ENCODE measurements at places on chromosomes 1 and 21.

DNA sequence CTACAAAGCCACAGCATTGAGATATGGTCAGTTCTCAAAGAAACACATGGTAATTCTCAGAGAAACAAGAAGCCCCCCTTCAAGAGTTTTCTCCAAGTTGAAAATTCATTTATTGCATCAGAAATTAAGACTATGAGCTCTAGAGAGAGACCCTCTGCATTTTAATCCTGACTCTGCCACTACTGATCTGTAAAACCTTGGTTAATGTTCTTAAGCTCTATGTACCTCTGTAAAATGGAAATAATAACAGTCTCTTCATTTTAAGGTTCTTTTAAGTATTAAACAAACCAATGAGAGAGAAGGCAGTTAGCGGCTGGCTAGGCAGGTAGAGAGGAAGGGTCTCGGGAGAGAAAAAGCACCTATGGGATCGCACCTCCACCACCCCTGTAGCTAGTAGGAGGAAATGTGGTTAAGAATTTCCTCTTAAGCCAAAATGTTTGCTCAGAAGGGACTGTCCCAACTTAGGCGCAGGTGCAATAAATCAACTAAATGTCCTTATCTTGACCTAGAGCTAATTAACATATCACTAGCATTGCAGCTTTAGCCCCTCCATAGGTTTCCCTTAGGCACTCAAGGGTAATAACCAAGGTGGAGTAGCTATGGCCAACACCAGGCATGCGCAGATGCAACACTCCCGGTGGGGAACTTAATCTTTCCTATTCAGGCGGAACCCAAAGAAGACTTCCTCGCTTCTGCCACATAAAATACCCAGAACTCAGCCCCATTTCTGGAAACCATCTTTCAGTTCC is 1685.4 kb downstream of the MRPL39 start:
- no peak for DNase-seq

- DNase-seq = peak; percentile 36
Observed at GRCh38 chr1:23904748-23905357, 8.3 kb downstream of the CNR2 start.

DNA sequence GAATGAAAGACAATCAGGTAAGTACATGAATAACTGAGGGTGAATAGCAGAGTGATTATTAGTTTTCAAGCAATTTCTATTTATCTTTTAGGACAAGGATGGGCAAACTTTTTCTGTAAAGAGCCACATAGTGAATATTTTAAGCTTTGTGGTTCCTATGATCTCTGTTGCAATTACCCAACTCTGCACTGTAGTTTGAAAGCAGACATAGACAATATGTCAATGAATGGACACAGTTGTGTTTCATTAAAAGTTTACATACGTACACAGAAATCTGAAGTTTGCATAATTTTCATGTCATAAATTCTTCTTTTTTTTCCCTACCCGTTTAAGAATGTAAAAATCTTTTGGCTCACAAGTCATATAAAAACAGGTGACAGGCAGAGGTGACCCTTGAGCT is 71.4 kb downstream of the ZNF281 start:
- no peak for DNase-seq

GRCh38 chr1:56418151-56418631 is 161.2 kb downstream of the PLPP3 start:
- DNase-seq = no peak

GRCh38 chr1:57063406-57064125 is 97.8 kb upstream of the C8B start:
- DNase-seq = no peak

- no peak for DNase-seq
Observed at GRCh38 chr1:110455151-110455550, 4.2 kb downstream of the PROK1 start.

GRCh38 chr1:221228594-221228993 is 349.4 kb downstream of the HLX start:
- DNase-seq = no peak

GRCh38 chr1:216462066-216462775 is 39.0 kb upstream of the USH2A start:
- DNase-seq = no peak

DNA sequence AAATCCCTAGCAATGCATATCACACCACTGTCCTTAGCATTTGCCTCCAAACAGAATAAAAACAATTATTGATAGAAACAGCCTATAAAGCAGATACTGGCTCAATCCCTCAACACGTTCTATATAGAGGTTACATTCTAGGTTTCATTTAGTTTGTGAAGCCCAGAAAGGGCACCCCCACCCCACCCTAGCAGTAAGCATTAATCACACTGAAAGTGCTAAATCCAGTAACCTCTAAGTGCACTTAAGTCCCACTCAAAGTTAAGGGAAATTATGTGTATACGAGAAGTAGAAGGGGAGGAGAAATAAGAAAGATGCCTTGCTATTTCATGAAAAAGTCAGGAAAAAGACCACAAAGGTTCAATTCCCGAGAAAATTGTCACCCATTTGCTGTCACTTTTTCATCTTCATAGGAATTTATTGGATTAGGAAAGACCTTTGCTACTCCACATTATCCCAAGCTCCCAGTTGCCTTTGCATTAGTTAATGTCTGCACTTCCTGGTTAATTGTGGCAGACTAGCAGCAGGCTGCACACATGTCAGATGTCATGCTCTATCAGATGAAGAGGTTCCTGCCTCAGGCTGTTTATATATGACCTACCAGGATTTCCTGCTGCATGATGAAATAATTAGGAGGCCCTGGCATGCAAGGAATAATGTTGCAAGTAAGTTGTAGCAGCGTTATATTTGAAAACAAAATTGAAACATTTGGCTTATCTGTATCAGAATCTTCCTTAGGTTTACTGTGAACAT is 54.5 kb upstream of the LHX8 start:
- DNase-seq = no peak

DNA sequence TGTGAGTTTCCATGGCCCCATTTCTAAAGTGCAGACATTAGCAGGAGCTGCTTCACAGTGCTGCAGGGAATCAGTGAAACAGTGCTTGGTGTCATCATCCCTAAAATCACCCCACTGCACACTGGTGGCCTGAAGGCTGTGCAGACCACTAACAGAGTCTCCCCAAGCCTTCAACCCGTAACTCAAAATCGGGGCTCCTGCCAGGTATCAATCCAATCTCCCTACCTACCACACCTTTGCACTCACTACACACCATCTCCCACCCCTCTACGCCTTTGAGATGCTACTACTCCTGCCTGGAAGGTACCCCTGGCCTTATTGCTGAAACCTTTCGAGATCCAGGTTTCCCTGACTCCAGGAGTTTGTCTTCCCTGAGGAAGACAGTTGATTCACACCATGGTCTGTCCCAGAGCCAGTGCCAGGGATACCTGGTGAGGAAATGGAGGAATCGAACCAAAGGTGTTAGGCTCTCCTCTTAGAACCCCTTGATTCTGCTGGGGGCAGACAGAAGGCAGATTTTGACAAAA is 25.5 kb downstream of the SLC2A1 start:
- DNase-seq = no peak

GRCh38 chr1:238296371-238296770 is 405.6 kb upstream of the ZP4 start:
- DNase-seq = no peak

- DNase-seq = no peak
Observed at GRCh38 chr1:197065559-197065958, 1.5 kb downstream of the F13B start.

DNA sequence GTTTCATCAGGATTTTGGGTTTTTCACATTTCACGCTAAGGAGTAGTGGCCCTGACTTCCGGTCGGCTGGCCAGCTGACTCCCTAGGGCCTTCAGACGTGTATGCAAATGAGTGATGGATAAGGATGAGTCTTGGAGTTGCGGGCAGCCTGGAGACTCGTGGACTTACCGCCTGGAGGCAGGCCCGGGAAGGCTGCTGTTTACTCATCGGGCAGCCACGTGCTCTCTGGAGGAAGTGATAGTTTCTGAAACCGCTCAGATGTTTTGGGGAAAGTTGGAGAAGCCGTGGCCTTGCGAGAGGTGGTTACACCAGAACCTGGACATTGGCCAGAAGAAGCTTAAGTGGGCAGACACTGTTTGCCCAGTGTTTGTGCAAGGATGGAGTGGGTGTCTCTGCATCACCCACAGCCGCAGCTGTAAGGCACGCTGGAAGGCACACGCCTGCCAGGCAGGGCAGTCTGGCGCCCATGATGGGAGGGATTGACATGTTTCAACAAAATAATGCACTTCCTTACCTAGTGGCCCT is 23.1 kb upstream of the TNFRSF1B start:
- DNase-seq = peak; percentile 91

DNA sequence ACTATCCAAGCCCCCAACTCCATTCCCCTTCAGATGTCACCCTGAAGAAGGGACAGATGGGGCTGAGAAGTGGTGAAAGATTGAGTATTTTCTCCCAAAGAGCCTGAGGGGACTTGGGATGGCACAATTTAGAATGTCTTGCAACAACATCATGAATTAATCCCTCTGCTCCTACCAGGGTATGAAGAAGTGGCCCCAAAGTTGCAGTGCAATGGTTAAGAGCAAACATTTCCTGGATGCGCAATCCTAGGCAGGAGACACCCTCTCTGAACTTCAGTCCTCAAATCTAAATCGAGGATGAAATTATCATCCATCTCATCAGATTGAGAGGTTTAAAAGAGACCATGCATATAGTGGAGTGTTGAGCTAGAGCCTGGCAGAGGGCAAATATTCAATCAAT is 28.6 kb upstream of the CITED4 start:
- no peak for DNase-seq

- no peak for DNase-seq
Observed at GRCh38 chr1:159823406-159823805, 3.3 kb upstream of the SLAMF8 start.

DNA sequence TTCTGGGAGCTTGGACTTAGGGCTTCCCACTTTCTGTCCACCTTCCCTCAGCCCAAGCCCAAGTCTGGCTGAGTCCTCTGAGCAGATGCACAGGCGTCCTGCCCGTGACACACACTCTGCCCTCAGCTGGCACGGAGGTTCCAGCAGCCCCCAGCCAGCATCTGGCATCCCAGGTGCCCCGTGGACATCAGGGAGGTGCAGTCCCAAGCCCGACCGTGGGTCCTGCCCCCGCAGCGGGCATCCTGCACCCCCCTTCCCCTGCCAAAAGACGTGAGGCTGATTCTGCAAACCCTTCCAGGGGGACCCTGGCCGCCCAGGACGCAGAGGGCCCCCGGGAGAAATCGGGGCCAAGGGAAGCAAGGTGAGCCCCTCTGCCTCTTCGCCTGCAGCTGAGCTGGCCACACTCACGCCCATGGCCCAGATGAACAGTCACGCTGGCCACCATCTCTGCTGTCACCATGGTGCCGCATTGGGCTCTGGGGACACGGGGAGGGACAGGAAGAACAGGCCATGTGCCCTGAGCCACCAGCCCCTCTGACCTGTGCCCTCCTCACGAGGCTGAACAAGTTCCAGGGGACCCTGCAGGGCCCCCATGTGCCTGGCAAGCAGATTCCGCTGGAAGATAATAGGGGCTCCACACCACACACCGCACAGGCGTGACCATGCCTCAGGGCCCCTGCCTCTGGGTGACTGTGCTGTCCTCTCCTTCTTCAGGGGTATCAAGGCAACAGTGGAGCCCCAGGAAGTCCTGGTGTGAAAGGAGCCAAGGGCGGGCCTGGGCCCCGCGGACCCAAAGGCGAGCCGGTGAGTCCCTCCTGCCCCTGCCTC is 20.6 kb downstream of the COL6A2 start:
- no peak for DNase-seq

- DNase-seq = no peak
Observed at GRCh38 chr1:17569200-17570139, 30.0 kb downstream of the ARHGEF10L start.

GRCh38 chr1:183454377-183454776 is 17.9 kb upstream of the SMG7 start:
- peak; percentile 60 for DNase-seq

GRCh38 chr1:67491280-67491679 is 61.1 kb upstream of the SERBP1 start:
- no peak for DNase-seq

DNA sequence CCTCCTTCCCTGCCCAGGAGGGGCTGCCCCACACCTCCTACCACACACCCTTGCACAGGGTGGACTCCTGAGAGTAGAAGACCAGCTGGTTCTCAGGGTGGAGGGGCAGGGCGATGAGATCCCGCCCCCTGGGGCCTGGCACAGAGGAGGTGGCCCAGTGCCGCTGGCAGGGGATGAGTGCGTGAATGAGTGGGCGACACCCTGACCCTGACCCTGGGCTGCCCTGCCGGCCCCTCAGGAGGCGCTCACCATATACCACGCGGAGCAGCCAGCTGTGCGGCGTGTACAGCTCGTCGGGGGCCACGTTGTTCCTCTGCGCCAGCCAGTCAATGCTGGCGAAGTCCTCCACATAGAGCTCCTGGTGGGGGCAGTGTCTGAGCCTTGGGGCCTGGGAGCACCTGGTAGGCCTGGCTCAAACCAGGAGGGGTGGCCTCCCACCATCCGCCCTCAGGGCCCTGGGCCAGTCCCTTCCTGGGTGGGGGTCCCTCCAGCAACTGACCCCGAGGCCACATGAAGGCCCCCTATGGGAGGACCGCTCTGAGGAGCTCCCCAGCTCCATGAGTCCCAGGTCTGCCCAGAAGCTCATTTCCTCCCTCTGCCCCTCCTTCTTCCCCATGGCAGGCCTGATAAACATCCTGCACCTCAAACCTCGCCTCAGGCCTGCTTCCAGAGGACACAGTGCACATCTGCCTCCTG is 13.0 kb downstream of the LSS start:
- no peak for DNase-seq

Data from epithelial cell of prostate (primary cell).